Pancreas (tissue), 10 donors: ENCODE measurements at places on chromosomes 7 and 10. TPM values are rescaled to one million over a fixed set of nuclear protein-coding genes. Genes with fewer than 3 reads are reported as not detected.

Gene CALY
- total RNA-seq: 3.1 TPM

Gene CEP55
- total RNA-seq: 0.25 TPM

Gene OSBPL3
- total RNA-seq: 9.5 TPM

Gene CPN1
- total RNA-seq: not detected

Gene C10orf62
- total RNA-seq: 0.59 TPM

Gene LRMDA
- 15.9 TPM for total RNA-seq
